HS-5 (cell line): ENCODE measurements at places on chromosomes 13 and 19.

- no peak for DNase-seq
Measured at GRCh38 chr13:37769545-37769944, 100.0 kb downstream of the TRPC4 start.

DNA sequence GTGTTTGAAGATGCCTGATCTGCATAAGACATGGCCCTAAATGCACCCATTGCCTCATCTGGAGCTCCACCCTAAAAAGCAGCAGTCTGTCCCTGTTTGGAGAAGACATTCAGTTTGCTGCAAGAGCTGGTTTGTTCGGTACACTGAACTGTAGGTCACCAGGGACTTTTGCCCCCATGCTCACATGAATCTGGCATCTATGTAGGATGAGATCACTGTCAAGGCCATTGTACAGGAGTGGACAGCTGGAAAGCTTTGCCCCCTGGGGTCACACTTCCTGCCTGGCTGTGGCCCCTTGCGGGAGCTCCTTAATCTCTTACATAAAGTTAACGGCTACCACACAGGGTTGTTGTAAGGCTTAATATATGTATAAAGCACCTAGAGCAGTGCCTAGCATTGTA lies 73.0 kb downstream of the IPO5 start:
- DNase-seq, result no peak

GRCh38 chr19:49148784-49149651 lies 6.2 kb downstream of the HRC start:
- peak; percentile 69 for DNase-seq

- no peak for DNase-seq
Measured at GRCh38 chr19:49106648-49107135, 7.5 kb upstream of the LIN7B start.

GRCh38 chr13:106942563-106942962 lies 374.6 kb upstream of the ARGLU1 start:
- DNase-seq, result no peak

GRCh38 chr19:46283771-46284170 lies 13.1 kb upstream of the HIF3A start:
- no peak for DNase-seq

DNA sequence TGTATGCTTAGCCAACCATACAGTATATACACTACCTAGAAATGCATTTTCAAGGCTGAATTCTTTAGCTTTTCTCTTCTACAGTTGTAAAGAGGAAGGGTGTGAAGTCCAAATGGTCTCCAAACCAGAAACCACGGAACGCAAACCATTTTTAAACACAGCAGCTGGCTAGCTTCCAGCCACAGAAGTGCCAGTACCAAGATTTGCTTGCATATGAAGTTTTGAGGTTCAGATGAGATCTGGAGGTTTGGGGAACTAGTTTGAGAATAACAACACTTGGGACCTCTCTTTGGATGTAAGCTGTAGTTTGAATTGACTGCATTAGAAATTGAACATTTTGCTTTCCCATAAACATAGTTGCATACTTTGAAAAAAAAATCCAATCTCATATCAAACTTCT lies 1243.5 kb downstream of the EFNB2 start:
- DNase-seq, result no peak

DNA sequence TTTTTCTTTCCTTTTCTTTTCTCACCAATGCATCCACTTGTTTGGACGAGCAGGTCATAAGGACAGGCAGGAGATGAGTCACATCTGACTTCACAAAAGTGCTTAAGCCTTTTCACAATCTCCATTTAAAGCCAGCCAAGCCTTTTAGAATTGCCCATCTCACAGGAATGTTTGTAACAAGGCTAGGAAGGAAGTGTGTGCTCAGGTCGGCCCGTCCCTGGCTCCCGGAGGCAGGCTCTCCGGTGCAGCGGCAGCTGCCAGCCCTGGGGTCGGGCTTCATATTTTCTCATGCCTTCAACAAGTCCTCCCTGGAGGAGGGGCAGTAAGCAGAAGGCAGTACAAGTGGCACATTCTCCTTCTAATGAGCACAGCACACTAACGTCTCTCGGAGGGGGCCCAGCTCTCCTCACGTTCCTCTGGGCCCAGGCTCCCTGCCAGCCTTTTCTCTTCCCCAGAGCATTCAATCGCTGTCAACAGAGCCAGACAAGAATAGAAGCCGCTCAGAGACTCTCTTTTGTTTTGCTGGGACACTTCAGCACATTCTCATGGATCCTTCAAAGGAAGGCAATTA lies 180.5 kb downstream of the COL4A1 start:
- no peak for DNase-seq

- no peak for DNase-seq
Measured at GRCh38 chr13:114282041-114282670, 755 bp downstream of the UPF3A start.

DNA sequence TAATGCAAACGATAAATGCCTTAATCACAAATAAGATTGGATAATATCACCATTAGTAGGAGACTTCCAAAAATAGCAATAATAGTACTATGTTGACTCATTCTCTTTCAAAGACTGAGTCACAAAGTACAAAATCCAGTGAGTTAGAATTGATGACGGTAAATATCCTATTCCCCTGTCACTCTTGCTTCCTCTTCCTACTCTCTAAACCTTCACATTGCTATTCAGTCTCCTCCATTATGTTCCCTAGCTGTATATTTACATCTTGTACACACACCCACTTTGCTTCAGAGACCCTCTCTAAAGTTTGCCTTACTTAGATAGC lies 26.3 kb upstream of the INTS6 start:
- no peak for DNase-seq

DNA sequence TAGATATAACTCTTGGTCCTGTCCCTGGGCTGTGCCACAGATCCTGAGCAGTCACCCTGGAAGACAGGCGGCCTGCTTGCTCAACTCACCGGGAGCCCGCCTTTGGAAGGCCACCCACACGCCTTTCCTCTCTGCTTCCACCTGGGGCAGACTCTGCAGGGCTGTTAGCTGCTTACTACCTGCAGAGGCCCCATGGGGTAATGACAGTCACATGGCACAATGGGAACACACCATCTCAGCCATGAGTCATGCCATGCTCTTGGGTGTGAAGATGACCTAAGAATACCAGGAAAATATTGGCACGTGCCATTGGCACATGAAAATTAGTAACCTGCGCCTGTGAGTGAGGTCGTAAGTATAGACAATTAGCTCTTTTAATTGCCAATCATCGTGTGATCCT lies 108.6 kb downstream of the COL4A2 start:
- DNase-seq, result no peak

DNA sequence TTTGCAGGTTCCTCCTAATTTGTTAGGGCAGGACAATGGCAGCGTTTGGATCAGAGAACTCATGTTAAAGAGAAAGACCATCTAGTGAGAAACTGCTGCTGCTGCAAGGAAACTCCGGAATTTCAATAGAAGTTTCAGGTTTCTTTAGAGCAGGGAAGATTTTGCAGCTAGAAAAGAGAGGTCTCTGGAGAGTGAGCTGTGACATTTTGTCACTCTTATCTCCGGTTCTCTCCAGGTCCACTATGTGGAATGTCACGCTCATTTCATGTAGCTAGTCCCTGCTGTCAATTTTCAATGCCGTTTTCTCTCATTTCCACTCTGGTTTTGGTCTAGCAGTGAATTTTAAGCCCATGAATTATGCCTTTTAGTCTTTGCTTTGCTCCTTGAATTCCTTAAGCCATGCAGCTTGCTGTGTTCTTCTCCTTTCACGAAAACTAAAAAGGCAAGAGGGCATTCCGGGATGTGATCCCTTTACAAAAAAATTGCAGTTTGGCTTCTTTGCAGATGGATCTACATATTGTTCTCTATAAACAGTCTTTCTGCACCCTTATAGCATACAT lies 46.7 kb upstream of the POSTN start:
- DNase-seq, result no peak

DNA sequence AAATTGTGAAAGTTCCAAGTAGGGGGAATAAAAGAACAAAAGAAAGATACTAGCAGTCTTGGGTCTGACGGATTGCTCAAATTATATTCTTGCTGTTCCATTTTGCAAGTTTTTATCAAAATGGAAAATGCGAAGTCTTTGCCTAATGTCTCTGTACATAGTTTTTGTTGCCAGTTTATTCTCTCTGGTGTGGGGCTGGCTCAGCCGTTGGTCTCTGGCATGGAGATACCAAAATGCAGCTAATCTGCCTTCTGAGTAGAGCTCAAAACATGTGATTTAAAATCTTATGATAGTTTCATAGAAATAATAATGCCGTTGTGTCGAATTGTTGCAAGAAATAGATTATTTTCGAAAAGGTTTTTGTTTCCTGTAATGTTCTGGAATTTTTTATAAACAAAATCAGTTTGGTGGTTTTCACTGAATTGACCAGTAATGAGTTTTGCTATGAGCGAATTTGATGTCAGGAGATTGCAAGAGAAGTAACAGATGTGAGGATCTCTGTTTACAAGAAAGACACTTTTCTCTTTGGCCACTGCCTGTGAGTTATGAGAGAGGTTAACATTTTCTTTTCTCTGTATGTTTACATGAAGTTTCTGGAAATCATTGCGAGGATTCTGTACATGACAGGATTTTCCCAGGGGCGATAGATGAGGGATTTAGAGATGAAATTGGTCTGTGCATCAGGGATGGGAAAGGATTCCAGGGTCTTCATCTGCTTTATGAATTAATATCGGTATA lies 147.0 kb downstream of the DCT start:
- no peak for DNase-seq

DNA sequence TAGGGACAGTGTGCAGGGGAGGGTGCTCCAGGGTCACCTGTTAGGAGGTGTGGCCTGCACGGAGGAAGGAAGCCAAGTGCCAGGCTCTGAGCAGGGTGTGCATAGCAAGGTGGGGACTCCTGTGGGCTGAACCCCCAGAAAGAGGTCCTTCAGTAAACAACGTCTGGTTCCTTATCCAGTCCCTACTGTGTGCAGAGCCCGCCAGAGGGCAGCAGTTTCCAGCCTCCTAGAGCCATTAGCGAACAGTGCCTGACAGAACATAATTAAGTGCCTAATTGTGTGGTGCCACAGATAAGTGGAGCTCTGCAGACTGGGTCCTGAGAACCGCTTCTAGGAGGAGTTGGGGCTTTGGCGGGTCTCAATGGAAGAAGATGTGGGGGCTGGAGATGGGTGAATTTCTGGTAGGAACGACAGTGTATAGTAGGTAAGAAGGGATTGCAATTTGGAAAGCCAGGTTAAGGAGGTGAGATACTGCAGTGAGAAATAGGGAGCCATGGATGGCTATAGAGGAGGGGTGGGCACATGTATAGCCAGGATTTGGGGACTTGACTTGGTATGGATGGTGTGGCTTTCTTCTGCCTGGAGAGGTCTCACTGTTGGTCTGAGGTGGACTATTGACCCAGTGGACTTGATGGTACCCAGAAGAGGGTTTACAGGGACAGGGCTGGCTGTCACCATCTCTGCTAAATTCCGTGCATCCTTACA lies 323.1 kb downstream of the ZNF536 start:
- DNase-seq, result no peak

DNA sequence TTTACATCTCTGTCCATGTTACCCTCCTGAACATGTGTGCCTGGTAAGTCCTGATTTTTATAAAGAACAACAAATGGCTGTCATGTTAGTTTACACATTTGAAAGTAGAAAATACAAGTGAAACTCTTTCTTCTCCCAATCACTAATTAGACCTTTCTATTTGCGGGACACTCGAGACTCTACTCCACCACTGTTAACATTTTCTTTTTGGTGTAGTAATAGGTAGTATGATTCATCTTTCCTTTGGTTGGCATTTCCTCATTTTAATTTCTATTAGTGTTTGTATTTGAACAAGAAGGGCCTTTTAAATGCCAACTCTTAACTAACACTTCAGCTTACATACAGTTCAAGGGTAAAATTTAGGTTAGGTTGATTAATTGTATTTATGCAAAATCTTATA lies 371.1 kb downstream of the PCDH9 start:
- DNase-seq, result no peak

DNA sequence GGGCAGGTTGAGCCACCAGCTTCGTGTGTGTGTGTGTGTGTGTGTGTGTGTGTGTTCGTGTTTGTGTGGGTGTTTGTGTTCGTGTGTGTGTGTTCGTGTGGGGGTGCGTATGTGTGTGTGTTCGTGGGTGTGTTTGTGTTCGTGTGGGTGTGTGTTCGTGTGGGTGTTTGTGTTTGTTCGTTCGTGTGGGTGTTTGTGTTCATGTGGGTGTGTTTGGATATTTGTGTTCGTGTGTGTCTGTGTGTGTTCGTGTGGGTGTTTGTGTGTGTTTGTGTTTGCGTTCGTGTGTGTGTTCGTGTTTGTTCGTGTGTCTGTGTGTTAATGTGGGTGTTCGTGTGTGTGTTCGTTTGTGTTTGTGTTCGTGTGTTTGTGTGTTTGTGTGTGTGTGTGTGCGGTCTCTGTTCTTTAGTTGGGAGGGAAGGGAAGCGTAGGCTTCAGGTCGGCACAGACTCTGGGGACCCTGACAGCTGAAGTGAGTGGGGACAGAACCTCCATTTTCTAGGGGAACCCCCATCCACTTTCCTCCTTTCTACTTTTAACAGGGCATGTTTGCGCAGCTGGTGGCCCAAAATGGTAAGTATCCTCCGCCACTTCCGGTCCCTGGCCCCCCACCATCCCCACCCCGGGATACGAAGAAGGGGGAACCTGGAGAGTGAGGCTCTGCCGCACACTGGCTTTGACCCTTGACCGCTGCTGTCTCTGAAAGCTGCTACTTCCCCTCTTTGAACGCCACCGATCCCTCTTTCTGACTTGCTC lies 1.6 kb downstream of the TNFSF9 start:
- no peak for DNase-seq

DNA sequence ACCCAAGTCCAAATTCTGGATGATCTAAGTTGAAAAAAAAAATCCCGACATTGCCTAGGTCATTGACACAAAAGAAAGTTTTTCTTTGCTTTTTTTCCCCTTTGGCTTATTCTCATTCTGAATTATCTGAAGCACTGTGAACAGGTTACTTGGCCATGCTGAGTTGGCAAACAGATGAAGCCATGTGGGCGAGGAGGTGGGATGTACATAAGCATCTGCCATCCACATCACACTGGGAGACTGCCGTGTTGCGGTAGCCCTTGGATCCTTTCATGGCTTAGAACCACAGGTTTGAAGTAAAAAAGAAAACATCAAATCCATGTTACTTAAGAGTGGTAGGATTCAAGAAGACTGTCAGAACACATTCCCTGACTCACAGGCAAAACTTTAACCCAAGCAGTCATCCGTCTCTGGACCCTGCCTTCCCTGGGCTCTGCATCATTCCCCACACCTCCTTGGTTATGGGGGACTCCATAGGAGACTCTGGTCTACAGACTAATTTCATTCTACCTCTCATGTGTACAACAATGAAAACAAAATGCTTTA lies 242.5 kb upstream of the SERP2 start:
- no peak for DNase-seq

DNA sequence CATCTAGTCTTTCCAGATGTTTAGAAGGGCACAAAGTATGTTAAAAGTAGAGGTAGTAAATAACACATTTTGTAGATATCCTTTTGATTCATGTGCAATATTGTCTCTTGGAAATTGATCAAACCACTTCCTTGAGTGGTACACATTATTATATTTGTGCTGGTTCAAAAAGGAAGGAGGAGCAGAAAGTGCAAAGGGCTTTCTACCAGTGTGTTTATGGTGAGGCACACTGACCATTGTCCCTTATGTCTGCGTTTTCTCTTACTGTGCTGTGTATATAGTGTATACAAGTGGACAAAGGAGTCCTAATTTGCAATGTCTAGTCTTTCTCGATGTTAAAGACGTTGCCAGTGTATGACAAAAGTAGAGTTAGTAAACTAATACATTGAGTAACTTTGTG lies 41.4 kb upstream of the FLT1 start:
- DNase-seq, result no peak

GRCh38 chr13:95292622-95293021 lies 8.6 kb downstream of the ABCC4 start:
- no peak for DNase-seq
